ENCODE measurements at places on chromosomes 1 and 21. TPM values are rescaled to one million over a fixed set of nuclear protein-coding genes. Genes with fewer than 3 reads are reported as not detected.
A peak's percentile ranks its signal among the peaks of the same experiment; 100 is the strongest.

- DNase-seq = no peak
Measured at GRCh38 chr1:36513676-36514473, 31.2 kb upstream of the CSF3R start.

GRCh38 chr21:41578716-41579115 lies 70.8 kb upstream of the TMPRSS2 start:
- DNase-seq = no peak

SLC22A15 gene
- polyA plus RNA-seq = 5.7 TPM

KRTAP12-2 gene
- not detected for polyA plus RNA-seq

ZNF648 gene
- not detected for polyA plus RNA-seq

CHIA gene
- polyA plus RNA-seq = not detected

LMX1A gene
- not detected for polyA plus RNA-seq

LRRC3 gene
- polyA plus RNA-seq = 0.28 TPM

DNA sequence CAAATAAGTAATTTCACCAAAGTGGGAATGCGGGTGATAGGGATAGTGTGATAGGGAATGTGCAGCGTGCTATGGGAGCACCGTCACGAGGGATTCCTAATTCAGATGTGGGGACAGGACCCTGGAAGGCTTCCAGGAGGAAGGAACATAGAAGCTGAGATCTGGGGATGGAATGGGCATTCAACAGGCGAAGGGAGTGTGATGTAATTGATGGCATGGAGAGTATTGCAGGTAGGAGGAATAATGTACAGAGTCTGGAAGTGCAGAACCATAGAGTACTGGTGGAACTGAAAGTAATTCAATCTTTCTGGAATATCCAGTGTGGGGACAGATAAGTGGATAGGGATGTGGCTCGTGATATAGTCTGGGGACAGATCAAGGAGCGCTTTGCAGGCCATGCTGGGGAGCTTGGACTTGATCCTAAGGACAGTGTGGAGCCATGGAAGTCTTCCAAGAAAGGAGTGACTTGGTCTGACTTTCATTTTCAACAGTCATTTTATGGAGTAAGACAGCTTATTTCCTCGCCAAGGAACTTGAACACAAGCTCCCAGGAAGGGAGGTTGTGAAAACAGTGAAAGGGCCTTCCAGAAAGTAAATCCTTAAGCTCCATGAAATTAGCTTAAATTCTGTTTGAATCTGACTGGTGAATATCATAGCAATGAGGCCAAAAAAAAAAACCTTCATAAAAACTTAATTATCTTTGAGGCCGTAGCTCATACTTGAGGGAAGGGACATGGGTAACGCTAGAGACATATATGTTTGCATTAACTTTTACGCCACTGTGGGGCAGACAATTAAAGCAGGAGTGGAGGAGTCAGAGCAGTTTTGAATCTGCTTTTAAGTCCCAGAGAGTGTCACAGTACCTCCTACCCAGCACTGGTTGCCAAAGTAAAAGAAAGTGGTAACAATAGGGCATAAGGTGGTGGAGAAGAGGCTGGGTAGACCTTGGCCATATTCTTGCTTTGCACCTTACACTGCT lies 55.8 kb downstream of the ROR1 start:
- DNase-seq = peak; percentile 49

GRCh38 chr1:13996334-13996733 lies 296.3 kb downstream of the PRDM2 start:
- no peak for DNase-seq

DNA sequence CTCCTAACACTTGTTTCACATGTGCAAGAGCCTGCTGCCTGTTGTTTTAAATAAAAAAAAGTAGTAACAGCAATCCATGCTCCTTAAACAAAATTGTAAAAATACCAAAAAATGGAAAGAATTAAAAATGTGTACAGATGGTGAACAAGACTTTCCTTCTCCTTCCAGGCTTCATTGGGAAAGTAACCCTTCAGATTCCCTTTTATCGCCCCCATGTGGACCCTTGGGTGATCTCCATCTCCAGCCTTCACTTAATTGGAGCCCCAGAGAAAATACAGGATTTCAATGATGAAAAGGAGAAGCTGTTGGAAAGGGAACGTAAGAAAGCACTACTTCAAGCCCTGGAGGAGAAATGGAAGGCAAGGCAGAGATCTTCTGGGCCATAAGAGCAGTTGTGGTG lies 14.2 kb downstream of the VPS13D start:
- peak; percentile 21 for DNase-seq

LRRIQ3 gene
- polyA plus RNA-seq = not detected

GRCh38 chr1:198267056-198267455 lies 110.3 kb downstream of the NEK7 start:
- no peak for DNase-seq

DNA sequence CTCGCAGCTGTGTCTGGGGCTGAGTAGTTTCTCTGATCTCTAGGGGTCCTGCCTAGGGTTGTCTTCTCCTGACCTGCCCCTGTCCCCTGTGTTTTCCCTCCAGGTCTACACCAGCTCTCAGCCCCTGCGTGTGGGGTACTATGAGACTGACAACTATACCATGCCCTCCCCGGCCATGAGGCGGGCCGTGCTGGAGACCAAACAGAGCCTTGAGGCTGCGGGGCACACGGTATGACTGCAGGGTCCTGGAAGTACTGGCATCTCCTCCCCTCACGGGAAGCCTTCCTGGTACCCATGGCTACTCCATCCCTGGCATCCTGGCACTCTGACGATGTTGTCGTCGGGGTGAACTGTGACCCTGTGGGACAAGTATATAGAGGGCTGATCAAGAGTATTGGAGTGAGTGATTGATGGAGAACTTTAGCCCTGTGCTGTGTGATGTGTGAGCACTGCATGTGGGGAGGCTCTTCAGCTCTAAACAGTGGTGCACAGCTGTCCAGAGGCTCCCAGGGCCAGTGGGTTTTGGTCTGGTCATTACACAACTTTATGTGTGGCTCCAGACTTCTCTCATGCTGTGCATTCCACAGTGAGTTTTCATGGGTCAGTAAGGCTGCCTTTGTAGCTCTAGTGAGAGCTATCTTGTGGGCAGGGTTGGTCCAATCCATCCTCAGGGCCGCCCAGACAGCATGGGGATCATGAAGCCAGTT lies 14.4 kb downstream of the FAAH start:
- peak; percentile 63 for DNase-seq

IL23R gene
- not detected for polyA plus RNA-seq

DNA sequence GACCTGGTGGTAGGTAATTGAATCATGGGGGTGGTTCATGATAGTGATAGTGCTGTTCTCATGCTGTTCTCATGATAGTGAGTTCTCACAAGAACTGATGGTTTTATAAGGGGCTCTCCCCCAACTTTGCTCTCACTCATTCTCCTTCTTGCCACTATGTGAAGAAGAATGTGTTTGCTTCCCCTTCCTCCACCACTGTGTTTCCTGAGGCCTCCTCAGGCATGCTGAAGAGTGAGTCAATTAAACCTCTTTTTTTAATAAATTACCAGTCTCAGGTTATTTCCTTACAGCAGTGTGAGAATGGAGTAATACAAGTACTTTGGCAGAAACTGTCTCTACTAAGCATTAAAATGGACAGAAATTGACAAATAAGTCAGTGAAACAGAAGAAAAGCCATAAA lies 21.6 kb downstream of the RAB3GAP2 start:
- no peak for DNase-seq

DDR2 gene
- polyA plus RNA-seq = 96.1 TPM

DNA sequence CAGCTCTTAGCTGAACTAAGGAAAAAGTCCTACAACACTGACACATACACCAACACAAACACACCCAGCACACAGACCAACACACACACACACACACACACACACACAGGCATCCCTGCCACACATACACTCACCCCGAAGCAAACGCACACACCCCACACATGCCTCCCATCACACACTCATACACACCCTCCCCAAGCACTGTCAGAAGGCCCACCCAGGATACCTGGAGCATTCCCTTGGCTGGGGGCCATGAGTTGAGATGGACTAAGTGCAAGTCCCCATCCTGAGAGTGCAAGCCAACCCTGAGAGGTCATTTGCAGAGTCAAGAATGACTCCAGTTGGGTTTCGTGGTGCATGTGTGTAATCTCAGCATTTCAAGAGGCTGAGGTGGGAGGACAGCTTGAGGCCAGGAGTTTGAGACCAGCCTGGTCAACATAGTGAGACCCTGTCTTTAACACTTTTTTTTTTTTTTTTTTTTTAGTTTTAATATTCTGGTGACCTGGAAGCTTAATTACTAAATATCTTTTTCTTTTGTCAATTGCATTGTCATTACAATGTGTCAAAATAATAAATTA lies 117.3 kb downstream of the RHOU start:
- no peak for DNase-seq

Data from GM23248 (cell line).